ENCODE measurements at places on chromosomes 4 and X. TPM values are rescaled to one million over a fixed set of nuclear protein-coding genes. Genes with fewer than 3 reads are reported as not detected.

Gene PNCK
- total RNA-seq = 0.26 TPM

Gene TBX22
- not detected for total RNA-seq

Gene QRFPR
- not detected for total RNA-seq

DNA sequence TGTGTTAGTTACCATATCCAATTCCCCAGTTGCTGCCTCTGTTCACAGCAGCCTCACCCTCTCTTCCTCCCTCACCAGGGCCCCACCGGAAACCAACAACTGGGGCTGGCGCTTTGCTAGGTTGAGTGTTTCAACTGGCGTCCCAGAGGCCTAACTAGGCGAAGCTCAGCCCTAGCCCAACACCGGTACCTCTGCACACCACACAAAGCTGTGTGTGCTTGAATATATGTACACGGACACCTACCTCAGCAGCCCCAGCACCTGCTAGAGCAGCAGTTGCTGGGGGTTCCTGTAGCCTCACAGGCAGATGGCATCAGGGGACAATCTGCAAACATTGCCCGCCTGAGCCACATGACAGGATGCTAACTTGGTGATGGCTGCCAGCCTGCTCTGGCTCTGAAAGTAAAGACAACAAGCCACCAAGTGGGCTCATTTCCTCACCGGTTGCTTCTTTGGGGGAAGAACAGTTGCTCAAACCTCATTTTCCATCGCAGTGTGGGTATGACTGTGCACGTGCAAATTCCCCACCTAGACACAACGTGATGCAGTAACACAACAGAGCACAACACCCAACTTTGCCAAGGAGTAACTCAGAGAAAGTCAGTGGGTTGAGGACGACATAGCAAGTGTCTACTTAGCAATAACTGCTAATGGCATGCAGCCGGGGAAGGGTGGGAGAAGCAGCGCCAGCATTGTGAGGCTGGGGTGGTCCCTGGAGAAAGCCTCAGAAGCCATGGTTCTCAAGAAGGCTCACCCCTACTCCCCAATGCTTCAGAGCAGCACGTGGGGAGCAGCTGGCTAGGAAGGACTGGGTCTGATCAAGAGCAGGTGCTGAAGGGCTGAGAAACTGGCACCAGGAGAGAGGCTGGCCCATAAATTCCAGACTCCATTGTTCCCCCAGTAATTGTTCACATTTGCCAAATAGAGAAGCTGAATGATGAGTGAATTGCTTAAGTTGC, 139.5 kb downstream of the SH3KBP1 start:
- H3K27ac ChIP-seq = no peak overlapping the region
- no peak overlapping the region for H3K4me3 ChIP-seq
- DNase-seq = no peak
- no peaks in the 10 kb centered on the region for H3K4me1 ChIP-seq
- H3K36me3 ChIP-seq = no peaks in the 10 kb centered on the region

- no peak overlapping the region for H3K4me3 ChIP-seq
- no peaks in the 10 kb centered on the region for H3K27me3 ChIP-seq
- H3K4me1 ChIP-seq = no peaks in the 10 kb centered on the region
These were observed 52.3 kb upstream of the SMIM31 start for GRCh38 chr4:164701665-164702064.

GRCh38 chr4:35802644-35803043, 441.7 kb downstream of the ARAP2 start:
- no peaks in the 10 kb centered on the region for H3K4me1 ChIP-seq
- no peak overlapping the region for H3K4me3 ChIP-seq
- H3K27ac ChIP-seq = no peak overlapping the region
- H3K27me3 ChIP-seq = no peaks in the 10 kb centered on the region
- DNase-seq = no peak
- H3K36me3 ChIP-seq = no peaks in the 10 kb centered on the region

GRCh38 chr4:26020083-26020668, 106.2 kb downstream of the SMIM20 start:
- DNase-seq = peak; percentile 94
- H3K36me3 ChIP-seq = no peaks in the 10 kb centered on the region
- no peak overlapping the region for H3K4me3 ChIP-seq
- no peaks in the 10 kb centered on the region for H3K27me3 ChIP-seq

- no peaks in the 10 kb centered on the region for H3K27me3 ChIP-seq
- H3K36me3 ChIP-seq = no peaks in the 10 kb centered on the region
- DNase-seq = no peak
- no peak overlapping the region for H3K27ac ChIP-seq
These were observed 20.2 kb downstream of the FAT4 start for GRCh38 chr4:125334926-125335325.

GRCh38 chrX:108138814-108139702, 47.5 kb downstream of the ATG4A start:
- DNase-seq = no peak
- no peak overlapping the region for H3K27ac ChIP-seq
- H3K36me3 ChIP-seq = peaks cover 2% of the 10 kb centered on the region
- no peaks in the 10 kb centered on the region for H3K4me1 ChIP-seq
- H3K4me3 ChIP-seq = no peak overlapping the region

All from fibroblast of lung (primary cell).